Stimulated activated CD4-positive, alpha-beta T cell treated with anti-CD3 and anti-CD28 coated beads, TNF-alpha, amount 100 ng/mL, for 1 hour (primary cell): ENCODE measurements at places on chromosomes 3 and 15.

- DNase-seq: no peak
These were observed 63.1 kb upstream of the TBC1D5 start for GRCh38 chr3:17805461-17805940.

DNA sequence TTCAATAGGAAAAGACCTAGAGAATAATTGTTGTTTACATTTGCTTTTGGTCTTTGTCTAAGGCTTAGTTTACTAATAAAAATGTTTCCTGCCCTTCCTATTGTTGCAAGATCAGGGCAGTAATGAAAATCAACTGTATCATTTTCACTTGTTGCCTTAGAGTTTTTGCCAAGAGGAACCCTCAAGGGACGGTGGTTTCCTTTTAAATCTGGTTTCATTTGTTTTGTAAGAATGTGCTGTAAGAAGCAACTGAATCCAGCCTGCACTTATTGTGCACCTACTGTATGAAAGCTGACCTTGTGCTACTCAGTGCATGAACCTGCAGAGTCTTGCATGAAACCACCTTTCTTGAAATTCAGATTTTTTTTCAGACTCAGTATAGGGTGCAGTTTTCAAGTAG lies 5.3 kb downstream of the IGF1R start:
- no peak for DNase-seq

- DNase-seq: no peak
These were observed 12.7 kb upstream of the CLDN16 start for GRCh38 chr3:190375246-190375645.

- no peak for DNase-seq
These were observed 385.8 kb upstream of the CNTN6 start for GRCh38 chr3:707041-707440.

- DNase-seq: no peak
These were observed 103.0 kb upstream of the SLC24A5 start for GRCh38 chr15:48017747-48018146.

DNA sequence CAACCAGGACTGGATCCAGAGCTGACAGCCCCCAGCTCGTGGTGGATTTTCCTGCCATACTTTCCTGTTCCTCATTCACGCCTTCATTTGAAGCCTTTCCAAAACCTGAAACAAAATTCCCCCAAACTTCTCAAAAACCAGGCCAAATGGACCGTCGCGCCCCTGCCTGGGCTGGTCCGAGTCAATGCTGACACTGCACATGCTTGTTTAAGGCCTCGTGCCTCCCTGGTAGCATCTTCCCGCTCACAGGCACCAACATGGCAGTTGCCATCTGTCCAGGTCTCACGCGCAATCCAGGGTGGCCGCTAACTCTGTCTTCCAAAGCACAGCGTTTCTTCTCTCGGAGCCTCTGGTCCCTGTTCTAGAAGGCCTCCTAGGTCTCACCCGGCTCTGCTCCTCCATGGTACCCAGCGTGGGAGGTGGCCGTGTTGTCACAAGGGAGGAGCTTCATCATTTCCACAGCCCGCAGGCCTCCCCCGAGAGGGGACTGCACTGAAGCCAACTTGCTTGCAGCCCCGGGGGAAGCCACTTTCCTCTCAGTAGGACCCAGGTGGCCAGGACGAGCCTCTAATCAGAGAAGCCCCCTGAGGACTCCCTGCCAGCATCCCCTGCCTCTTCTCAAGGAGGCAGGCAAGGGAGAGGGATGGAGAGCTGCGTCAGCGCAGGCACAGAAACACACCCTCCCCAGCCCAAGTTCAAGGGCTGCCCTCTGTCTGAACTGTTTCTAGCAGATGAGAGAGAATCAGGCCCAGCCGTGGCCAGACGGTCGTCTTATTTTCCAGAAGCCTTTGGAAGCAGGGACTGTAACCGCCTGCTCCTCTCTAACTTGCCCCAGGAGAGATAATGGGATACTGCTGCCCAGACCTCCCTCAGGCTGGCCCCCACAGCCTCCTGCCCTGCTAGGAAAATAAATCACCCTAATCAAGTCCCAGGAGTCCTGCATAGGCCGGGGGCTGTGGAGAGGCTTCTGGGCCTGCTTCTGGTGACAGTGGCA lies 152.8 kb upstream of the TLE3 start:
- no peak for DNase-seq

- no peak for DNase-seq
These were observed 79.3 kb downstream of the MDFIC2 start for GRCh38 chr3:70233112-70233511.

DNA sequence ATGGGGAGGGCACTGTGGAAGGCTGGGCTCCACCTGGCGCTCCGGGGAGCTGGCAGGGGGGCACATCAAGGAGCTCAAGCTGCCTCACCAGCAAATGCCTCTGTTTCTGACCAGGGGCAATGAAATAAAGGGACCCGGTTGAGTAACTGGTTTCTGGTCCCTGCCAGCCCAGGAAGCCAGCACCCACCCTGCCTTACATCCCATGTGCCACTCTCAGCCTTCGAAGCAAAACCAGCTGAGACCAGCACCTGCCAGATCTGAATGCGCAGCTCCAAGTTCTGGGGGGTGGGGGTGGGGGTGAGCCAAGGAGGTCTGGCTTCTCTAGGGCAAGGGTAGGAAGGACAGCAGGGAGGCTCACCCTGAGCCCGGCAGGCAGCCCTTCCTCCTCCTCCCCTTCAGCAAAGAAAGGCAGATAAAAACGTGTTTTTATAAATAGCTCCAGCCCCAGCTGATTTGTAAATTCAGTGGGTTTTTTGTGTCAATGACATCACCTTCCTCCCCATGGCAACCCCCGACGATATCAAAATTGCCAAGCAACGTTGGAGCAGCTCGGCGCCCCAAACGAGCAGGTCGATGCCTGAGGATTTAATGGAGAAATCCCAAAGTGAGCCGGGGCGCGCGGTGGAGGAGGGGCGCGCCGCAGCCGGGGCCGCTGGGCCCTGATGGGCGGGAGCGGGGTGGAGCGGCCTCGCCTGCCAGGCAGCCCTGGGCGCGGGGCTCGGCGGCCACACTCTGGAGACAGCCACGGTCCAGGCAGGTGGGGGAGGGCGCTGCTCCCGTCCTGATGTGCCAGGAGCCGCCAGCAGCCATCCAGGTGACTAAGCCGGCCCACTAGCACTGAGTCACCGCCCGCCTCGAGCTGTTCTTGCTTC lies at the start of gene PAK6:
TSS of gene PAK6 (plus strand) at position 532 of the 872 bp plus-strand sequence. CDS start 25,723 bp downstream, outside the sequence.
- DNase-seq: no peak

DNA sequence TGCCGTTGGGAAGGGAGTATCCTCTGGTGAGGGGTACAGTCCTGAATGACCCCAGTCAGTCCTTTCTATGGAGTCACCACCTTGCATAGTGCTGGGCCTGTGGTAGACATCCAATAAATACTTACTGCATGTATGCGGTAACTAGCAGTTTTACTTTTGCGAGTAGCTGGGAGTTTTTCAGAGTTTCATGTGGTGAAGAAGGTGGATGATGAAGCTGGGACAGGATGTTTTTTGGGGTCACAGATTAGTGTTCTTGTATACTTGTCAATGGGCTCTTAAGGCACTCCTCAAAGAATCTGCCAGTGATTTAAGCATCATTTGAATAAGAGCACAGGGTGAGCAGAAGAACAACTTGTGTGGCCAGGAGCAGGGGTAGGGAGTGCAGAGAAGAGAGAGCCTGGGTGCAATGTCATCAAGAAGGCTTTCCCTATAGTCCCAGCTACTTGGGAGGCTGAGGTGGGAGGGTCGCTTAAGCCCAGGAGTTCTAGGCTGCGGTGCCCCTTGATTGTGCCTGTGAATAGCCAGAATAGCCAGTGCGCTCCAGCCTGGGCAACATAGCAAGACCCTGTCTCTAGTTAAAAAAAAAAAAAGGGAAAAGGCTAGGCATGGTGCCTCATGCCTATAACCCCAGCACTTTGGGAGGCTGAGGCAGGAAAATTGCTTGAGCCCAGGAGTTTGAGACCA lies 22.1 kb downstream of the PPCDC start:
- DNase-seq: no peak

- peak; percentile 40 for DNase-seq
These were observed 8.6 kb downstream of the TLR9 start for GRCh38 chr3:52216585-52217408.

GRCh38 chr3:173902871-173903270 lies 505.3 kb downstream of the NLGN1 start:
- DNase-seq: no peak

DNA sequence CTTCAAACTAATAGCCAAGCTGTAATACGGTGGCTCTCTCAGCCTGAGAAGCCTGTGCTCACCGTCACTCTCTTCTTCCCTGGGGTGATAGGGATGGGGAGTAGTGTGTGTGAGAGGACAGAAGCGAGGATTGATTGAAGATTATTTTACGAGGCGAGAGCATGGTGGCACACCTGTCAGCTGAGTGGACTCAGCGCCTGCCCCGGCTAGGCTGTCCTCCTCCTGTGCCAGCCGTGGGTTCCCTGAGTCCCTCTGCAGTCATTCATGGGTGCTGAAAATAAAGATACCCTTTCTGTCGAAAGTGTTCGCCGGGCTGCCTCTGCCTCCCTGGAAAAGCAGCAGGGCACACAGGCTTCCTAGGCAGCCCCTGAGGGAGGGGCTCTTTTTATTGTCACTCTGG lies 124.1 kb downstream of the PGPEP1L start:
- no peak for DNase-seq

GRCh38 chr3:178562143-178562946 lies 26.1 kb downstream of the KCNMB2 start:
- no peak for DNase-seq

DNA sequence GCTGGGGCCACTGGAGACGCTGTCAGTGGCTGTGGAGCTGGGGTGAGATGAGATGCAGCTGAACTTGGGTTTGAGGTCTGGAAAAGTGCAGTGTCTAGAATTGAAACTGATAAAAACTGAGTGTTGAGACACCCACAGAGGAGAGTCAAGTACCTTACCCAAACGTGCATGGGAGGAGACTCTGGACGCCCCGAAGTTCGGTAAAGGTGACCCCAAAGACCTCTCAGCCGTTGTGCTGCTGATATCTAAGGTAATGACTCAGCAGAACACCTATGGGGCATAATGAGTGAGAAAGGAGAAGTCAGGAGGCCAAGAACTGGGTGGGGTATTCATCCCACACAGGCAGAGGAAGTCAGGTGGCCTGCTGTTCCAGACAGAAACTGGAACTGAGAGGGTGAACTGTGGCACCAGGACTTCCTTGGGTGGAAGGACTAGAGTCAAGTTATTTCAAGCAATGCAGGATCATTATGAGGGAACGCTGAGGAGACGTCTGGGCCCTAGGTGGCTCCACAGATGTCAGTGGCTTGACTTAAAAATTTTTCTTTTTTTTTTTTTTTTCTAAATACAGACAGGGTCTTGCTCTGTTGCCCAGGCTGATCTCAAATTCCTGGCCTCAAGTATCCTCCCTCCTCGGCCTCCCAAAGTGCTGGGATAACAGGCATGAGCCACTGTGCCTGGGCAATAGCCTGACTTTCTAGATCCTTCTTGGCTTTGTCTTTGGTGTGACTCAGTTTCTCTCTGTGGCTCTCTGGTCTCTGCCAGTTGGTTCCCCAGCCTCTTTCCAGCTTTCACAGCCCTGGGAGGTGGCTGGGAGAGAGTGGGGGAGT lies 67.6 kb upstream of the GCNT3 start:
- no peak for DNase-seq

DNA sequence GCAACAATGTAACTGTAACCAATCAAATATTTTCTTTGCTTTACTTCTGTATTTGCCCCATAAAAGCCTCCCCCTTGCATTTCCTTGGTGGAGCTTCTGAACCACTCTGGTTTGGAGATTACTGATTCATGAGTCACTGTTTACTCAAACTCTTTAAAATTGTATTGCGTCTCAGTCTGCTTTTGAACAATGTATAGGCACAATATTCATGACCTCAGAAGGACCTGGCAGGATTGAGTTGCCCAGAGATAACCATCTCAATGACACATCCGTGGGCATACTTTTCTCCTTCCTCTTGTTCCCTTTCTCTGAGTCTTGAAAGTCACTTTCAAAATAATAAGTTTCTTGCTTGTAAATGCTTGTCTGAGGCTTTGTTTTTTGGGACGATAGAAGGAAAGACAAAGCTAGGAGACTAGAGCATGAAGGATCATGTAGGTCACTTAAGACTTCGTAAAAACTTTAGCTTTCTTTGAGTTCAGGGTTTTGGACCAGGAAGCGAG lies 57.1 kb upstream of the POU1F1 start:
- no peak for DNase-seq

DNA sequence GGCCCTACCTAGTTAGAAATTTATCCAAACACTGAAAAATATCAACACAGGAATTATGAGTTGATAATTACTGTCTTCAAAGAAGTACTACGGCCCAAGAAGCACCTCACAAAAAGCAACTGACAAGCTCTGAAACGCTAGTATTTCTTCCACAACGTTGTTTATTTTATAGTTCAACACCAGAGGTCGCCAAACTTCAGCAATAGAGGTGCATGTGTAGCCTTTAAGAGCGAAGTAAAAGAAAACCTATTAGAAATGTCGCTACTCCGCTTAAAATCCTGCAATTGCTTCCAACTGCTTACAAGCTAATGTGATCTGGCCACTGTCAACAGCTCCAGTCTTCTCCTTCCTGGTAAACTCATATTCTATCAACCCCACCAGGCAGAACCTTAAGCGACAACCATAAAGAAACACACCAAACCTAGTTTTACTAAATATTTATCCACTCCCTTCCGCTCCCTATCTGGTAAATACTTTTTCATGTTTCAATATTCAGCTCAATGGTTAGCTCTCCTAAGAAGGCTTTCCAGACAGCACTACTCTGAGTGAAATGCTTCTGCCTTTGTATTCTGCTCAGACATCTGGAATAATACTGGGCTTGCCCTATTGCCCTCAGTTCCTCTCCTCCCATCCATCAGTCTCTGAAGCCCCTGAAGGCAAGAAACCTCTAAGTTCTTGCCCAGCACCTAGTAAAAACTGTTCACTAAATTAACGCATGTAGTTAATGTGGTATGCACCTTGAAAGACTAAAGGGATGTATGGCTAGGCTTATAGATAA lies 110.2 kb downstream of the NR1I2 start:
- DNase-seq: no peak

DNA sequence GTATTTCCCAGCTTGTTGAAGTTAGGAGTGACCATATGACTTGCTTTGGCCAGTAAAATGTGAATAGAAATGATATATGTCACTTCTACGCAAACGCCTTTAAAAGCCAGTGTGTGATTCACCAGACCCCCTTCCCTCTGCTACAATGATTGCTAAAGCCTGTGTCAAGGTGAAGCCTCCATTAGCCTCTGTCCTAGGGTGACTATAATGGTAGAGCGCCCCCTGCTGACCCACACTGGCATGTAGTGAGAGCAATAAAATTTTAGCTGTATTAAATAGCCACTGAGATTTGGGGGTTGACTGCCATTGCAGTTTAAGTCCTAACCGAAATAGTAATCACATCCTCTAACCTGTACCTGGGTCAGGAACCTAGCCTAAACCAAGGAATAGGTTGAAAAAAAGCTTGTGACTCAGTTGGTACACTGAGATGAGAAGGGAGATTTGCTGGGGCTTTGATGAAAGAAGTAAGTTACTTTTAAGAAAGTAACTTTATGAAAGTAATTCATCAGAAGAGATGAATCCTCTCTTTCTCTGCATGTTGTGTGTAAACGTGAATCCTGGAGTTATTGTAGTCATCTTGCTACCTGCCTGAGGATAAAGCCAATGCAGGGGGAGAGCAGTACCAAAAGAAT lies 52.6 kb downstream of the GTF2E1 start:
- peak; percentile 54 for DNase-seq
